Stimulated activated CD8-positive, alpha-beta memory T cell treated with anti-CD3 and anti-CD28 coated beads, Interleukin-4, amount 100 ng/mL, for 1 hour (primary cell): ENCODE measurements at places on chromosomes 5 and 9.
A peak's percentile ranks its signal among the peaks of the same experiment; 100 is the strongest.

GRCh38 chr5:125411071-125411743 lies 664.8 kb upstream of the ZNF608 start:
- DNase-seq = no peak

GRCh38 chr5:107597247-107597646 lies 73.5 kb downstream of the EFNA5 start:
- no peak for DNase-seq

GRCh38 chr5:96331210-96331609 lies 101.8 kb downstream of the PCSK1 start:
- DNase-seq = no peak

DNA sequence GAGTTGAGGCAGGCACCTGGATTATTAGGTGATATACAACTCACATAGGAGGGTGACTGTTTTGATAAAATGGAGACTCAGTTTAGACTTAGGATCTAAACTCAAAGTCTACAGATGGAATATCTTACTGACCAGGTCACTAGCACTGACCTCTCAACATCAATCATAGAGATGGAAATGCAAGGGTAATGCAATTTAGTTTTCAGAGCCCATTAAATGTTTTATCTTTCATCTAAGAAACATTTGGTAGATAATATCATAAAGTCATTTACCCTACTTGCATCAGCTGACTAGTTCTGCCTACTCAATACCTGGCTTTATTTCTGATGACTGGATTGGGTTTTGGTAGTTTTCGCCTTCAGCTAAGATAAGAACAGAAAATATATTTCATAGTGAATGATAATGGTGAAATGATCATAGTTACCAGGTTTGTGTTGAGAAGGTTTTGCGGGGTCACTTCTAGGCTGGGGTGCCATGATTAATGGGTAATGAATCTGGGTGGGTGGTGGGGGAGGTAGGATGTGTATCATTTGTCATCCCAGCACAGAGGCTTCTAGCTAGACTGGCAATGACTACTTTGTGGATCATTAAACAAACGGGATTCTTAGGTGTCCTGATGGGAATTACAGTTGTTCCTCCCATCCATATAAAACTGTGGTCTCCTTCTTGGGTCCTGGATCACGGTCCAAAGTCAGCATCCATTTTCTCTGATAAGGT lies 173.4 kb downstream of the PPP2R2B start:
- DNase-seq = no peak

GRCh38 chr5:53983568-53984460 lies 326.6 kb downstream of the ARL15 start:
- no peak for DNase-seq

DNA sequence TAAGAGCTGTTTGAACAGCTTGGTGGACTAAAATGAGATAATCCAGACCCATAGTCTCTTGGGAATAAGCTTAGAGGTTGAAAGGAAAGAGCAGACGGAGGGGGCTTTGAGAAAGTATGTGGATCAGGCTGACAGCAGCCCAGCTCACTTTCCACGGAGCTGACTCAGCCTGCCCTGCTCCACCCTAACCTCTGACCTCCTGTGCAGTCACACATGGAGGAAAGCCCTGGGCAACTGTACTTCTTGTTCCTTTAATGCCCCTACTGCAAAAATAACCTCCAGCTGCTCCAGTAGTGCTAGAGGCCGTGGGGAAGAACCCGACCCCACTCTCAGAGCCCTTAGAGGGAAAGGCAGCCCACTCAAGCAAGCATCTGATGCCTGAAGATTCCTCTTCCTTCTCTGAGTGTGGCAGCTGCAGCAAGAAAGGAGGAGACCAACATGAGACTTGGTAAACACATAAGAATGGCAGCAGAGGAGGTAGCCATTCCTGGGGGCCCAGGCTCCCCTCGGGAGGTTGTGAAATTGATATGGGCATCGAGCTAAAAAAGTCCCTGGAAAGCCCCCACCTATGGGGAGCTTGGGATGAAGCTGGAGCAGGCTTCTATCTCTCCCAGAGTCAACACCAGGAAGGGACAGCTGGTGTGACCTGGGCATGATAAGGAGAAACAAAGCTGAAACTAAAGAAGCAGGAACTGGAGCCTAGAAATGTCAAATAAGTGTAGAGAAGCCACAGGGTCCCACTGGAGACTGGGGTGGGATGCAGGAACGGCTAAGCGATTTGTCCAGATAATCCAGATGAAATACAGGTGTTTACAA lies 204.3 kb downstream of the PIK3R1 start:
- no peak for DNase-seq

- no peak for DNase-seq
Measured at GRCh38 chr5:40191150-40191549, 488.6 kb upstream of the PTGER4 start.

DNA sequence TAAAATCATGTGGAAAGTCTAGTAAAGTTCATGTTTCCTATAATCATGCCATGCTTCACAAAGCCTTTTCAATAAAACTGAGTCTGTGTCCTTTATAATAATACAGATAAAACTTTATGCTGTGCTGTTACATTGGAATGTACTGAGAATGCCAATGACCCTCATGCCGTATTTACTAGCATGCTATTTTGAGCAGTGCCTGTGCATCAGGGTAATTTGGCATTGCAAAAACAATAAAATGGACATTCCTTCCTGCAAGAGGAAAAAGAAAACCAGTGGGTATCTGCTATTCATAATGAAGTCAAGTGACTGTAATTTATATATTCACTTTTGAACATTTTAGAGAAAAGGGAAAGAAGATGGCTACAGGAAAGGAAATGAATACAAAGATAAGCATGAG lies 159.0 kb downstream of the PBX3 start:
- no peak for DNase-seq

- no peak for DNase-seq
Measured at GRCh38 chr5:62494772-62495171, 82.2 kb downstream of the IPO11 start.

DNA sequence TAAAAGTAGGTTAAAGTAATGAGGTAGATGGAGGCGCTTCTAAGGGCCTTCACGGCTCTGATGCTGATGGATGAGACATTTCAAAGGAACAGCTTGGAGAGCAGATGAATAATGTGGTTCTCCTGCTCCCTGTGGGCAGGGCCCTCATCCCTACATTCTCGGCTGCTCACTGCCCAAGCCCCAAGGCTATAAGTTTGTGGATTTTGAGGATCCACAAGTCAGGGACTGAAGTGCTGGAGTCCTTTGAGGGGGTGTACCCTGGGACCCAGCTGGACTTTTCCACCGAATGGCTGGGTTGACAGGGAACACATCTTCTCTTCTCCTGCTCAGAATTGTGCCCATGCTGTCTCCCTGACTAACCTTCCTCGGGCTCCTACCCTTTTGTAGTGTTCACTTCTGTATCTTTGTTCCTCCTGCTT lies 21.4 kb upstream of the CXCL14 start:
- DNase-seq = no peak

DNA sequence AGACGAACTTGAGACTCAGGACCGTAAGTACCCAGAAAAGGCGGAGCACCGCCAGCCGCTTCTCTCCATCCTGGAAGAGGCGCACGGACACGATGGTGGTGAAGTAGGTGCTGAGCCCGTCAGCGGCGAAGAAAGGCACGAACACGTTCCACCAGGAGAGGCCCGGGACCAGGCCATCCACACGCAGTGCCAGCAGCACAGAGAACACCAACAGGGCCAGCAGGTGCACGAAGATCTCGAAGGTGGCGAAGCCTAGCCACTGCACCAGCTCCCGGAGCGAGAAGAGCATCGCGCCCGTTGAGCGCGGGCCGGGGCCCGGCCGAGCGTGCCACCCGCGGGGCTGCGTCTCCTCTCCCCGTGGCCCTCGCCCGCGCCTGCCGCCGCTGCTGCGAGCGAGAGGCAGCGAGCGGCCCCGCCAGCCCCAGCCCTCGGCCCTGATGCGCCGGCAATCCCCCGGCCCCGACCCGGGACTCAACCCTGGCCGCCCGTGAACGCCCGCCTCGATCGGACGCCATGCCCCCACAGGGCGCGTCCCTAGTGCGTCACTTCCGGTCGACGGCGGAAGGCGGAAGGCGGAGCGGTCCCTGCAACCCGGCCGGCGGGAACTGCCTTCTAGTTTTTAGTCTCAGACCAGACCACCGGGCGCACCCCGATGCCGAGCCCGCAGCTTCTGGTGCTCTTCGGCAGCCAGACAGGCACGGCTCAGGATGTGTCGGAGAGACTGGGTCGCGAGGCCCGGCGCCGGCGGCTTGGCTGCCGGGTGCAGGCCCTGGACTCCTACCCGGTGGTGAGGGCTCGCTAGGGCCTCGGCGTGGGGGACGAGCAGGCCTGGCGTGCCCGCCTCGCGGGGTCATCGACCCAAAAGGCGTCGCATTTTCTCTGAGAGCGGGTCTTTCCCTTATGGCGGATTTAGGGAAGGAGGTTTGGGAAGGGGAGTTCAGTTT lies at the start of the genes NDOR1 and TMEM203:
NDOR1 (plus strand) TSS at position 575 of the 944 bp plus-strand sequence; CDS start at position 653, 78 bp downstream.
TMEM203 (minus strand) TSS at position 523 of the 944 bp plus-strand sequence; CDS start at position 289, 234 bp downstream.
- DNase-seq = peak; percentile 88

DNA sequence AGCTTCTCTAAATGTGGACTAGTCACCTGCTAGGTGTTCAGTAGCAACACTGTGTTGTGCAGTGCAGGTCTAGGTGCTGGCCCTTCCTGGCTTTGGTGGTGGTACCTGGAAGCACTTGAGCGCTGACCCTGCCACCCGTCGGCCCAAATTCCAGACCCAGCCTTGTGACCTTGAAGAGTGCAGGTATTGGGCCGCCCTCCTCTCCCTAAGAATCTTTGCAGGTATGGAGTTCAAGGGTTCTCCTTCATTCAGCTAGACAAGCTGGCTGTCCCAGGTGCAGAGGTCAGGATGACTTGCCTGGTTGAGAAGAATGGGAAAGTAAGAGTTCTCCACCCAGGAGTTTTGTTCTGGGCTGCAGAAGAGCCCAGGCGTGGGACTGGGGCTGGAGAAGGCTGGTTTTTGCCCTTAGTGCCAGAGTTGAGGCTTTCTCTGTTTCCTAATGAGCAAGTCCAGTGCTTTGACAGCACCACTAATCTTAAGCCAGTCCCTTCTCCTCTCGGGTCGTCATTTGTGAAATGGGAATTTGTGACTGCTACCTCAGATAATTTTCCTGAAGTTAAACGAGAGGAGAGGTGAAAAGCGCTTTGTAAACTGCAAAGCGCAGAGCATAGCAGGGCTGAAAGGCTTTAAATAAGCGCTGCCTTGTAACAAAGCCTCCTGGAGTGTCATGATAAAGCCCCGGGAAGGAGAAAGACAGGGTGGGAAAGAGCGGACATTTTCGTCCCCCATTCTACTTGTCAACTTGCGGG lies 4.0 kb downstream of the FOXE1 start:
- no peak for DNase-seq

DNA sequence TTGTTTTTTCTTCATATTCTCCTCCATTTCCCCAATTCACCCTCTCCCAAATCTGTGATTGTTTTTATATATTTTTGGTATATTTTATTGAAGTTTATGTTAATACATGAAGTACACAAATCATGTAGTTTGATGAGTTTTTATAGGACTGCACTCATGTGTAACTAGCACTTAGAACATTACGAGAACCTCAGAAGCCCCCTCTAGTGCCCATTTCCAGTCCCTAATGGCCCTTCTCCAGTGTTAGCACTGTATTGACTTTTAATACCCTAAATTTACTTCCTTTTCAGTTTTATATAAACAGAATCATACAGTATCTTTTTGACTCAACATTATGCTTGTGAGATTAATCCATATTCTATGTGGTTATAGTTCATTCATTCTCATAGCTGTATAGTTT lies 18.5 kb upstream of the FKTN start:
- no peak for DNase-seq
